CD4-positive, alpha-beta T cell (primary cell): ENCODE measurements at places on chromosomes 11 and 22.

- peak; percentile 52 for DNase-seq
Observed at GRCh38 chr22:35330258-35330861, 30.7 kb downstream of the TOM1 start.

- DNase-seq = no peak
Observed at GRCh38 chr22:48084041-48084728, 1321.7 kb downstream of the TBC1D22A start.

- DNase-seq = no peak
Observed at GRCh38 chr11:113048820-113049768, 87.9 kb downstream of the NCAM1 start.

- DNase-seq = no peak
Observed at GRCh38 chr11:65569164-65569972, 909 bp upstream of the ZNRD2 start.

DNA sequence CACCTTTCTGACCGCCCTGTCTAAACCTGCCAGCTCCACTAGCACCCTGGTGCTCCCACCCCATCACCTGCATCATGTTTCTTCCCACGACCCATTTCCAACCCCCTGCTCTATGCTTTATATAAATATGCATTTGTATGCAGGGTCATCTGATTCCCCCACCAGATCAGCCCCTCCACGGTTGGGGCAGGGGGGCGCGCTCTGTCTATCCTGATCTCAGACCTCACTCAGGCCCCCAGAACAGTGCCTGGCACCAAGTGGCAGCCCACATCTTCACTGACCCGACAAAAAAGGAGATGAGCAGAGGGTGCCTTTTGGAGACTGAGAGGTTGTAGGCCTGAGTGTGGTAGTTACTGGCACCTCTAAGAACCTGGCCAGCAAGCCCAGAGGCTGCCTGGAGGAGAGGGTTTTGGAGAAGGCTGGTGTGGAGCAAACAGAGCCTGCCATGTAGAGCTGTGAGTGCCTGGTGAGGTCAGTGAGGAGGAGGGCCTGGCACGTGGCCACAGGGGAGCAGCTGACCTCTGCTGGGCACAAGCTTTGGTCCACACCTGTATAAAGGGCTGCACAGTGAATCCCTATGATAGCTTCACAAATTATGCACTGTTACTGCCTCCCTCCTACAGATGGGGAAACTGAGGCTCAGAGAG lies 86.3 kb upstream of the RTL6 start:
- DNase-seq = no peak

DNA sequence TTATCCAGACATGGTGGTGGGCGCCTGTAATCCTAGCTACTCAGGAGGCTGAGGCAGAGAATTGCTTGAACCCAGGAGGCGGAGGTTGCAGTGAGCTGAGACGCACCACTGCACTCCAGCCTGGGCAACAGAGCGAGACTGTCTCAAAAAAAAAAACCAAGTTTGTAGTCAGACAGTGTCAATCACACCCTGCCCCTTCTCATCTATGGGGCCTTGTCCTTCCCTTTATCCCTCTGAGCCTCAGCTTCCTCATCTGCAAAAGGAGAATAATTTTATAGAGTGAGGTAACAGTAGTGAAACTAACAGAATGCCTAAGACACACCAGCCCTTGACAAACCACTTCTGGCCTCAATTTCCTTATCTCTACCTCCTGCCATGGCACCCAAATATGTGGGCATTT lies 10.7 kb downstream of the BCL9L start:
- no peak for DNase-seq

DNA sequence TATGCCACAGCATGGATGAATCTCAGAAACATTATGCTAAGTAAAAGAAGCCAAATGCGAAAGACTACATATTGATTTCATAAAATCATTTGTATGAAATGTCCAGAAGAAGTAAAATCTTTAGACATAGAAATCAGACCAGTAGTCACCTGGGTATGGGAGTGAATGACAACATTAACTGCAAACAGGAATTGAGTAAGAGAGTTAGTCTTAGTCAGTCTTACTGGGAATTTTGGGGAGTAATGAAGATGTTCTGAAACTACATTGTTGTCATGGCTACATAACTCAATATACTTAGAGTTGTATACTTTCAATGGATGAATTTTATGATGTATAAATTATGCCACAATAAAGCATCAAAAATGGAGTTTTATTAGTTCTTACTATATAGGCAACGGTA lies 107.8 kb upstream of the CHORDC1 start:
- no peak for DNase-seq
